ENCODE measurements at places on chromosomes 7 and 10. TPM values are rescaled to one million over a fixed set of nuclear protein-coding genes. Genes with fewer than 3 reads are reported as not detected.

Gene PRLHR
- 0.53 TPM for polyA plus RNA-seq

Gene ANXA8L1
- polyA plus RNA-seq, result not detected

Gene CPED1
- polyA plus RNA-seq, result 4.7 TPM

Gene CD36
- polyA plus RNA-seq, result 56.0 TPM

Gene ANKRD22
- polyA plus RNA-seq, result 0.70 TPM

Gene PRSS1
- polyA plus RNA-seq, result 0.89 TPM

Gene PPP1R3A
- not detected for polyA plus RNA-seq

Gene EPDR1
- polyA plus RNA-seq, result 36.6 TPM

Gene ADAP1
- 92.4 TPM for polyA plus RNA-seq

Gene SGMS1
- polyA plus RNA-seq, result 25.0 TPM

Gene CALU
- 89.6 TPM for polyA plus RNA-seq

Gene AEBP1
- polyA plus RNA-seq, result 83.2 TPM

Gene PON1
- 1.1 TPM for polyA plus RNA-seq

Gene HOXA3
- 29.2 TPM for polyA plus RNA-seq

Gene TDRD1
- polyA plus RNA-seq, result 0.22 TPM

Gene CPA2
- 0.21 TPM for polyA plus RNA-seq

Data from spinal cord (tissue), 10 donors.